ENCODE measurements at places on chromosomes 1 and 21. TPM values are rescaled to one million over a fixed set of nuclear protein-coding genes. Genes with fewer than 3 reads are reported as not detected.

PRAMEF25 gene
- not detected for total RNA-seq

INKA2 gene
- total RNA-seq: 19.2 TPM

TEX38 gene
- not detected for total RNA-seq

C1orf185 gene
- total RNA-seq: not detected

DNA sequence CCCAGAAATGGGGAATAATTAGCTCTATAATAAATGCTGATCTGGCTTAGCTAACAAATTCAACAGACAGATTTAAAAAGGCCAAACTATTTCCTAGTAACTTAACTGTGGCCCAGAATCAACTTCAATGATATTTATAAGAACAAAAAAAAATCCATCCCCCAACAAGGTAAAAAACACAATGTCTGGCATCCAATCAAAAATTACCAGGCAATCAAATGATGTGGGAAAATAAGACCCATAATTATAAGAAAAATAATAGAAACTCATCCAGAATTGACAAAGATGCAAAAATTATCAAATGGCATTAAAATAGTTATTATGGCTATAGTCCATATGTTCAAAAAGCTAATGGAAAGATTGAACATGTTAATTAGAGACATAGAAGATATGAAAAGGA lies 42.4 kb upstream of the CDC14A start:
- H3K4me1 ChIP-seq: no peaks in the 10 kb centered on the region
- no peak overlapping the region for H3K4me3 ChIP-seq
- H3K36me3 ChIP-seq: no peaks in the 10 kb centered on the region
- H3K27ac ChIP-seq: no peak overlapping the region
- no peak for DNase-seq

- H3K36me3 ChIP-seq: no peaks in the 10 kb centered on the region
- no peaks in the 10 kb centered on the region for H3K27me3 ChIP-seq
- no peaks in the 10 kb centered on the region for H3K4me1 ChIP-seq
- H3K27ac ChIP-seq: no peak overlapping the region
Observed at GRCh38 chr1:193313354-193314140, 127.1 kb upstream of the B3GALT2 start.

- no peaks in the 10 kb centered on the region for H3K27me3 ChIP-seq
- peaks cover 27% of the 10 kb centered on the region for H3K36me3 ChIP-seq
Observed at GRCh38 chr1:244054247-244054923, 3.3 kb downstream of the ZBTB18 start.

DNA sequence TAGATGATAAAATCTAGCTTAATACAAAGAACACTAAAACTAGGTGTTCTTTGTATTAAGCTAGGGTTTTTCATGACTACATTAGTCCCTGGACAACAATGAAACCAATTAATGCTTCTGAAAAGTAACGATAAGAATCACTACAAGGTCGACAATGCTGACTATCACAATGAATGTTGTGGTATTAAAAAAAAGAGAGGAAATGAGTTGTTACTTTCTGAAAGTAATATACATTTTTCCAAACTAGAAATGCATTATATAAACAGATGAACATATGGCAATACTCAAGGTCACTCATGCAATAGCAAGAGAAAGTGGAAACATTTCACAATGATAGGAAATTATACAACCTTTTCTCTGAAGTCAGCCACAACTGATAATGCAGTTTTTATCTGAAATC lies 19.0 kb downstream of the DPH5 start:
- no peaks in the 10 kb centered on the region for H3K36me3 ChIP-seq
- no peaks in the 10 kb centered on the region for H3K27me3 ChIP-seq
- H3K27ac ChIP-seq: no peak overlapping the region
- no peak for DNase-seq
- peaks cover 11% of the 10 kb centered on the region for H3K4me1 ChIP-seq
- no peak overlapping the region for H3K4me3 ChIP-seq

GRCh38 chr1:100750005-100750885 lies 30.7 kb downstream of the VCAM1 start:
- no peaks in the 10 kb centered on the region for H3K27me3 ChIP-seq
- no peaks in the 10 kb centered on the region for H3K36me3 ChIP-seq
- no peaks in the 10 kb centered on the region for H3K4me1 ChIP-seq
- no peak overlapping the region for H3K4me3 ChIP-seq
- DNase-seq: no peak

All from heart left ventricle (tissue), 16 donors.